ENCODE measurements at places on chromosomes 12 and 14.

GRCh38 chr12:51971679-51972421, 20.4 kb downstream of the ACVR1B start:
- no peak for DNase-seq

DNA sequence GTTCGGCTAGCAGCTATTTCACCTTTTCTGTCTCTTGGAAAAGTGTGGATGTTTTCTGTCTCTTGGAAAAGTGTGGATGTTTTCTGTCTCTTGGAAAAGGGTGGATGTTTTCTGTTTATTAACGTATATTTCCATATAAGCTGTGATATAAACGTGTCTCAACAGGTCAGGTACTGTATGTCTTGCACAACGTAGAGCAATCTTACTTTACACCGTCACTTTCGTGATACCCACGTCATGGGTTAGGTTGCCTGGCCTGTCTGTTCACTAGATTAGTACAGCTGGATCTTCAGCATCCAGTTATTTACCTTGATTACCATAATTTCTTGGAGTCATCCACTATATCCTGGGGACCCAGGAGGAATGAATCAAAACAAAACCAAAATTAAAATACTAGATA, 14.1 kb downstream of the CLEC7A start:
- DNase-seq, result no peak

- no peak for DNase-seq
These were observed 2.0 kb downstream of the NFKBIA start for GRCh38 chr14:35402323-35403113.

- DNase-seq, result no peak
These were observed 84.4 kb downstream of the SPATS2 start for GRCh38 chr12:49451468-49452259.

All from activated CD4-positive, alpha-beta T cell treated with anti-CD3 and anti-CD28 coated beads for 1 hour (primary cell).